Osteocyte (in vitro differentiated cells): ENCODE measurements at places on chromosomes 1 and 21. TPM values are rescaled to one million over a fixed set of nuclear protein-coding genes. Genes with fewer than 3 reads are reported as not detected.

DNA sequence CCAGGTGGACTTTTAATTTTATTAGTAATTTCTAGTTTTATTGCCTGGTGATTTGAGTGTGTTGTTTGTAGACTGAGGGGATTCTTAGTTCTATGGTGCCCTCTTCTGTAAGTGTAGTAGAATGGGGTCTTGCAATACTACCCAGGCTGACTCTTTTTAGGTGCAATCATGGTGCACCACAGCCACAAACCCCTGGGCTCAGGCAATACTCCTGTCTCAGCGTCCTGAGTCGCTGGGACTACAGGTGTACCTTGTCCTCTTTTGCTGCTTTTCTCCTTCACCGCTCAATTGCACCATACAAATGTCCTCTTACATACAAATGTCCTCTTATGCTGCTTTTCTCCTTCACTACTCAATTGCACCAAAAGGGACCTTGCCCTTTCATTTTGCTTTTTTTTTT lies 43.1 kb downstream of the SCP2 start:
- H3K27ac ChIP-seq = no peak overlapping the region
- no peaks in the 10 kb centered on the region for H3K4me1 ChIP-seq
- no peaks in the 10 kb centered on the region for H3K27me3 ChIP-seq
- H3K36me3 ChIP-seq = peaks cover 19% of the 10 kb centered on the region
- no peak for DNase-seq

DNA sequence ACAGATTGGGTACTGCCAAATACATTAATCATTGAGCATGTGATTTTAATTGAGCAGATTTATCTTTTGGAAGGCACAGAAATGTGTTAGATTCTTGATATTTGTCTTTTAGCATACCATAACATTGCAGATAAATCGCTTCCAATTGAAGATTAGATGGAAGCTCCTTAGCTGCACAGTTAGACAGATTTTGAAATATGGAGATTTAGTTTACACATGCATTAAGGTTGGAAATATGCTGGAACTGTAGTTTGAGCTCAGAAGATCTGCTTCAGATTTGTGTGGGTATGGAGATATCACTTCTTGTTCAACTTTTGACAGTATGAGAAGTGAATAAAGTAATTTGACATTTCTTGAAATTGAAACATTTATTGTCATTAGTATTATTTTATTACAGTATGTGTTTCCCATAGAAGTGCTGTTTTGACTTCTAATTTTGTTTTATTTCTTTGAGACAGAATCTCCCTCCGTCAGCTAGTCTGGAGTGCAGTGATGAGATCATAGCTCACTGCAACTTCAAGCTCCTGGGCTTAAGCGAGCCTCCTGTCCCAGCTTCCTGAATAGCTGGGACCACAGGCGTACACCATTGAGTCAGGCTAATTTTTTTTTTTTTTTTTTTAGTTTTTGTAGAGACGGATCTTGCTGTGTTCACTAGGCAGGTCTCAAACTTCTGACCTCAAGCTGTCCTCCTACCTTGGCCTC lies 29.1 kb downstream of the THRAP3 start:
- peak overlapping the region; percentile 52 for H3K27ac ChIP-seq
- no peaks in the 10 kb centered on the region for H3K27me3 ChIP-seq
- peaks cover 2% of the 10 kb centered on the region for H3K36me3 ChIP-seq
- no peak for DNase-seq
- no peak overlapping the region for H3K4me3 ChIP-seq
- peaks cover 50% of the 10 kb centered on the region for H3K4me1 ChIP-seq

CHD5 gene
- 0.16 and 0.43 TPM in 2 replicates for total RNA-seq

GRCh38 chr1:219526074-219526473 lies 86.8 kb downstream of the ZC3H11B start:
- DNase-seq = no peak
- H3K27ac ChIP-seq = no peak overlapping the region
- no peaks in the 10 kb centered on the region for H3K4me1 ChIP-seq
- H3K36me3 ChIP-seq = no peaks in the 10 kb centered on the region

- peaks cover 40% of the 10 kb centered on the region for H3K27me3 ChIP-seq
- peaks cover 3% of the 10 kb centered on the region for H3K4me1 ChIP-seq
- DNase-seq = no peak
- no peak overlapping the region for H3K27ac ChIP-seq
Measured at GRCh38 chr1:39919545-39919944, 17.8 kb upstream of the MYCL start.

GRCh38 chr1:233024199-233024598 lies 73.8 kb downstream of the NTPCR start:
- no peak overlapping the region for H3K27ac ChIP-seq
- no peak overlapping the region for H3K4me3 ChIP-seq
- peaks cover 3% of the 10 kb centered on the region for H3K4me1 ChIP-seq
- peak; percentile 59 for DNase-seq
- H3K36me3 ChIP-seq = peaks cover 8% of the 10 kb centered on the region
- H3K27me3 ChIP-seq = no peaks in the 10 kb centered on the region

DNA sequence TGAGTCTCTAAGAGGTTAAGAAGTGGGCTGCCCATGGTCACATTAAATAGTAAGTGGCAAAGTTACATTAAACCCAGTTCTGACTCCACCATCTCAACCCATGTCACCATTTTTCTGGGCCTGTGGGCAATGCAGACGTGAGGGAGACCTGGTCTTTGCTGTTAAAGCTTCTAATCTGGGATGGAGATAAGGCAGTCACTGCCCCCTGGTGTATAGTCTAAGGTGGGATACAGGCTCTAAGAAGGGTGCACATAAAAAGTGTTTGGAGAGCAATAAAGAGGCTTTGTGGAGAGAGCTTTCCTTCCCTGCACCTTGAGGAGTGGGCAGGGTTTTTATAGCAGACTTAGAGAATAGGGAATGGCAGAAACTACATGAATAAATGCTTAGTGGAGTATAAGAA lies 141.3 kb downstream of the ROR1 start:
- no peak overlapping the region for H3K4me3 ChIP-seq
- H3K27me3 ChIP-seq = peaks cover 6% of the 10 kb centered on the region
- H3K27ac ChIP-seq = peak overlapping the region; percentile 8
- H3K4me1 ChIP-seq = peaks cover 57% of the 10 kb centered on the region
- no peaks in the 10 kb centered on the region for H3K36me3 ChIP-seq

- H3K4me3 ChIP-seq = no peak overlapping the region
- H3K36me3 ChIP-seq = no peaks in the 10 kb centered on the region
- H3K27ac ChIP-seq = no peak overlapping the region
- H3K4me1 ChIP-seq = peaks cover 9% of the 10 kb centered on the region
Measured at GRCh38 chr1:7219031-7219430, 433.8 kb downstream of the CAMTA1 start.

OR2L8 gene
- total RNA-seq = not detected in 2 replicates

DNA sequence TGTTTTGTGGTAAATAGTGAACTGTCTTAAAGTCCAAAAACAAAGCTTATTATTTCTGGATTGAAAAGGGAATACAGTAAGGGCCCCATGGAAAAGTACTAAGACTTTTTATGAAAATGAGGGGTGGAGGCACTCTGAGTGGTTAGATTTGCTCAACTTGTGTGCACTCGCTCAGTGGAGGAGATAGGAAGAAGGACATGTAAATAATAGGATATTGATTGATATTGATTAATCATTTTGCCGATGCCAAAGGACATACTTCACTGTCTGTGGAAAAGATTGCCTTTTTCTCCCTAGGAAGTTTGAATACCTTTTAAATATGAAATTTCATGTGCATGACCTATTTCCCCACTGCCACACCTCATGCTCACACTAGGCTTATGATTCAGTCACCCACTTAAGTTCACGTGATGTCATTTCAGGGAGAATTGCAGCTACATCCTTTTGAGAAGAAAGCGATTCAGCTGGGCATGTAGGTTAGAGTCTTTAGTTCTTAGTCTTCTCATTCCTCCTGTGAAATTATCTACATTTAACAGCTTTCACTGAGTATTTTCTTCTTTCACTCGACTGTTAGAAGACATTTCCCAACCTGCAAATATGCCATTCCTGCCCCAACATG lies 5.0 kb downstream of the MTR start:
- H3K27ac ChIP-seq = no peak overlapping the region
- H3K27me3 ChIP-seq = no peaks in the 10 kb centered on the region
- H3K4me1 ChIP-seq = peaks cover 17% of the 10 kb centered on the region
- H3K36me3 ChIP-seq = peaks cover 6% of the 10 kb centered on the region
- DNase-seq = no peak

- no peaks in the 10 kb centered on the region for H3K4me1 ChIP-seq
- no peak overlapping the region for H3K27ac ChIP-seq
- no peaks in the 10 kb centered on the region for H3K36me3 ChIP-seq
- no peak for DNase-seq
Measured at GRCh38 chr21:20703112-20703767, 295.0 kb upstream of the NCAM2 start.

CGN gene
- 0.99 and 1.7 TPM in 2 replicates for total RNA-seq

DNA sequence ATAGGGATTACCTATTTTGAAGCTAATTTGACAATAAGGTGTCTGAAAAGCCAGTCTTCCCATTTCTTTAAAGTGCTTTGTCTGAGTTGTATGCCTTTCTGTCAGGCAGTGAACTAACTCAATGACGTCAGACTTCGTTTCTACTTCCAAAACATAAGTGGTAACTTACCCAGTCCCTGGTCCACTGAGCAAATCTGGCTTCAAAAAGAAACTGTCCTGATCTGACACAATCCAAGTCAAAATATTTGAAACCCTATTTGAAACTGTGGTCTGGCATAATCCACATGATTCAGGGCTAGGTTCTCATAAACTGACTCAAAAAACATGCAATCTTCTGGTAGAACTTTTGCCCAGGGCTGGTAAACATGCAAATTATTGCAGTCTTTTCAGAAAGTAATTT lies 34.0 kb downstream of the DIRAS3 start:
- H3K4me1 ChIP-seq = no peaks in the 10 kb centered on the region
- H3K27ac ChIP-seq = no peak overlapping the region
- no peaks in the 10 kb centered on the region for H3K27me3 ChIP-seq
- no peaks in the 10 kb centered on the region for H3K36me3 ChIP-seq
- no peak overlapping the region for H3K4me3 ChIP-seq
- DNase-seq = no peak

DNA sequence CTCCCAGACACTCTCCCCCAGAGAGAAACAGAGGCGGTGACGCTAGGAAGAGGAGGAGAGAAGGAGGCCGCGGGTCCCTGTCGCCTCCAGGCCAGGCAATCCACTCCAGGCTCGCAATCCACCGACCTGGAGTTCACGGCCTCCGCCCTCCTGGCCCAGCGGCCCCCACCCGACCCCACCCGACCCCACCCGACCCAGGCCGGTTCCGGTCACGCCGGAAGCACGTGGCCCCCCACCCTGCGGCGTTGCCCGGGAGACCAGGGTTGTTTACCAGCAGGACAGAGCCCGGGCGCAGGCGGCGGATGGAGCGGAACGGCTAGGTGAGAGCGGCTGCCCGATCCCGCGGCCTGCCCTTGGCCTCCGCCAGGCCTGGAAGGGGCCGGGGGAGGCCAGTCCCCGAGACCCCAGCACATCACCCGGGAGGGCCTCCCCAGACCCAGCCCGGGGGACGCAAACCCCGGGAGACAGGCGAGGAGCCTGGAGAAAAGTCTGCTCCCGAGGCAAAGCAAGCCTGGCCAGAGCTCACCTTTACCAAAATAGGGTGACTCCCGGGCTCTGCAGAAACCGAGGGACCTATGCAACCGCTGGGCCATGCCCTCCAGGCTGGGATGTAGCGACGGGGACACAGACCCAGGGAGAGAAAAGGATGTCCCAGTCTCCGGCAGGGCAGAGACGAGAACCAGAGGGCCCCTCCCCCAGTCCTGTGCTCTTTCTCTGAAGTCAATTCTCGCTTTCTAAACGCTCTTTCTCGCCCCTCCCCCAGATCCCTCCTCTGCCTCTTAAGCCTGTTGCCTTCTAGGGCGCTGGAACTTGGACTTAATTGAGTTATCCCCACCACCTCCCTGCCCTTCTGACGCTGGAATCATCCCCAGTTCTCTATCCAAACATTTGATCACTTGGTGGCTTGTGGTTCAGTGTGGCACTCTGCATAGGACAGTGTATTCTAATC lies at the start of the genes PLA2G2C and UBXN10:
Gene PLA2G2C, minus strand, starts transcription at position 685 of the 949 bp plus-strand sequence. CDS start 9,155 bp downstream, outside the sequence.
Gene UBXN10, plus strand, starts transcription at position 263 of the 949 bp plus-strand sequence. CDS start 4,466 bp downstream, outside the sequence.
- no peak for DNase-seq
- no peak within 1 kb of the TSS for H3K27ac ChIP-seq
- no peak within 1 kb of the TSS for H3K4me3 ChIP-seq
- no peaks in the 10 kb centered on the region for H3K4me1 ChIP-seq
- peaks cover 57% of the 10 kb centered on the region for H3K27me3 ChIP-seq

- peaks cover 5% of the 10 kb centered on the region for H3K36me3 ChIP-seq
- H3K4me1 ChIP-seq = peaks cover 15% of the 10 kb centered on the region
- DNase-seq = no peak
- no peak overlapping the region for H3K27ac ChIP-seq
Measured at GRCh38 chr21:45845063-45845769, 136.4 kb upstream of the COL6A1 start.

APCS gene
- not detected in 2 replicates for total RNA-seq

LRRC7 gene
- total RNA-seq = 0.60 and 0.94 TPM in 2 replicates

GRCh38 chr1:8040586-8040985 lies 14.5 kb upstream of the ERRFI1 start:
- peaks cover 7% of the 10 kb centered on the region for H3K36me3 ChIP-seq
- peaks cover 18% of the 10 kb centered on the region for H3K4me1 ChIP-seq
- H3K27ac ChIP-seq = peak overlapping the region; percentile 92
- H3K4me3 ChIP-seq = no peak overlapping the region

LY9 gene
- not detected in 2 replicates for total RNA-seq

DNA sequence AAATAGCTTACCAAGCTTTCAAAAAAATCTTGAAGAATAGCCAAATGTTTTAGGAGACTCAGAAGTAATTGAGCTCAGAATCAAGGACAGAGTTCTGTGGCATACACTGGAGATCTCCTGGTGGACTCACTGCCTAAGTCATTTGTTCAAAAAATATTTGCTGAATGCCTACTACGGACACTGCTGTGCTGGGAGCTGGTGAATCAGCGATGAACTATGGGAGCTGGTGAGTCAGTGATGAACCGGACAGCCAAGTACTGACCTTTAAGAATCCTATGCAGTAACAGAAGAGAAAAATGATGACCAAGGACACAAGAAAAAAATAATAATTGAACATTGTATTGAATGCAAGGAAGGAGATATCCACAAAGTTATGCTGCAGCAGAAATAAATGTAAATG lies 717.9 kb upstream of the CXADR start:
- H3K4me3 ChIP-seq = peak overlapping the region; percentile 0
- no peaks in the 10 kb centered on the region for H3K27me3 ChIP-seq
- H3K27ac ChIP-seq = peak overlapping the region; percentile 56
- H3K4me1 ChIP-seq = peaks cover 53% of the 10 kb centered on the region

DNA sequence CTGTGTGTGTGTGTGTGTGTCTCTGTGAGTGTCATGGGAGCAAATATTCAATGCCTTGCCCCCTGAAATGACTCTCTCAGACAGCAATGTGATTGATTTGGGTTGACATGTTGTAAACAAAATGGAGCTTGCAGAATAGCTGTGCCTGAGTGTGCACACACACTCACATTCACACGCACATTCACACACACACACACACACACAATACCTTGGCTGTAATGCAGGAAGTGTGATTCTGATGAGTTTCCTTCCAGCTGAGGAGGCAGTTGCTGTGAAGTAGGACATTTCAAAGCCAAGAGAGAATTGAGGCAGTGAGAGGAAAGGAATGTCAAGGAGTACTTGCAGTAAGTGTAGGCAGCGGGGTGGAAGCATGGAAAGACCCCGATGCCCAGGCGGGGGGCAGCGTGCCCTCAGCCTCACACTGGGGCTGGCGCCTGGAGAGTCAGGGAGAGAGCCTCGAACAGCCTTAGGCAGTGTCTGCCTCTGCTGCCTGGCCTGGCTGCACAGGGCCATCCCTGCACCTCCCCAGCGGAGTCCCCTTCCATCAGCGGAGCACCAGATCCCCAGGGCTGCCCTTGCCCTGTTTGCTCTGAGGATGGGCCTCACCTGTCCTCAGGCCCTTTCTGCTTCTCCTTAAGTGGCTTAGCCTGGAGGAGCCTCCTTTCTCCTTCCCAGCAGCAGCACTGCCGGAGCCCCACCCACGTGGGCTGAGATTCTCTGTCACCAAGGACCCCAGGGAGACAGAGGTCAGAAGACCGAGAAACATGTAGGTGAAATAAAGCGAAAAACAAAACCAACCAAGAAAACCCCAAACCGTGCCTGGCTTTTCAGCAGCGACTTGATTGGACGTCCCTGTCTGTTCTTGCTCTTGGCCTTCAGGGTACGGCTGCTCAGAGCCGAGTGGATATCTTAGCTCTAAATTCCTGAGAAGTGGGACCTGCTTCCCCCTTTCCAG lies 9.2 kb downstream of the VASH2 start:
- H3K27ac ChIP-seq = no peak overlapping the region
- peaks cover 10% of the 10 kb centered on the region for H3K36me3 ChIP-seq
- H3K27me3 ChIP-seq = peaks cover 8% of the 10 kb centered on the region
- H3K4me1 ChIP-seq = no peaks in the 10 kb centered on the region
